ENCODE measurements at places on chromosomes 5 and 9.

DNA sequence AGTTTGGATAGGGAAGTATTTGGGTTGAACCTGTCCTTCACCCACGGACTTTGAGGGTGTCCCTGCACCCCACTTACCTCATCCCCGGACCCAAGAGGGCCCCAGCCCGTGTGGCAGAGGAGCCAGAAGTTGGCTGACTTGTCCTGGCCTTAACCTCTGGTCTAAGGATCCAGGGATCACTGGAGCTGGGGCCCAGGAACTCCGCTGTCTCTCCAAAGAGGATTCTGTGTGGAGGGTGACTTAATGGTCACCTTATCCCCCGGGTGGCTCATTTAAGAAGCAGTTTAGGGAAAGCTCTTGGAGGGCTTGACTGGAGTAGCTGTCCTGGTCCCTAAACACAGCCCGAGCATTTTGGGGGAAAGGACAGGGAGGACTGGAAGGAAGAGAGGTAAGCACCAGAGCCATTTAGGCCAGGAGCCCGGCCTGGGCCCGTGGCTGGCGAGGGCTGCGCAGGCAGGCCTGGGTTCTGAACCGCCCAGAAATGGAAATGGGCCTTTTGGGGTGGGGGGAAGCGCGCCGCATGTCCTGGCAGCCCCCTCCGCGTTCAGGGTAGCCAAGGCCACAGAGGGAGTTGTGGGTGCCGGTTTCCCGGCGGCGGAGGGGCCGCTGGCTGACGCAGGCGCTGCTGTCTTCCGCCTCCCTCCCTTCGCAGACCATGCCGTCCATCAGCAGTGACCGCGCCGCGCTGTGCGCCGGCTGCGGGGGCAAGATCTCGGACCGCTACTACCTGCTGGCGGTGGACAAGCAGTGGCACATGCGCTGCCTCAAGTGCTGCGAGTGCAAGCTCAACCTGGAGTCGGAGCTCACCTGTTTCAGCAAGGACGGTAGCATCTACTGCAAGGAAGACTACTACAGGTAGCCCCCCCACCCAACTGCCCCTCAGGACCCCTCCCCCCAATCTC lies 2.0 kb downstream of the LHX2 start:
- DNase-seq, result no peak

DNA sequence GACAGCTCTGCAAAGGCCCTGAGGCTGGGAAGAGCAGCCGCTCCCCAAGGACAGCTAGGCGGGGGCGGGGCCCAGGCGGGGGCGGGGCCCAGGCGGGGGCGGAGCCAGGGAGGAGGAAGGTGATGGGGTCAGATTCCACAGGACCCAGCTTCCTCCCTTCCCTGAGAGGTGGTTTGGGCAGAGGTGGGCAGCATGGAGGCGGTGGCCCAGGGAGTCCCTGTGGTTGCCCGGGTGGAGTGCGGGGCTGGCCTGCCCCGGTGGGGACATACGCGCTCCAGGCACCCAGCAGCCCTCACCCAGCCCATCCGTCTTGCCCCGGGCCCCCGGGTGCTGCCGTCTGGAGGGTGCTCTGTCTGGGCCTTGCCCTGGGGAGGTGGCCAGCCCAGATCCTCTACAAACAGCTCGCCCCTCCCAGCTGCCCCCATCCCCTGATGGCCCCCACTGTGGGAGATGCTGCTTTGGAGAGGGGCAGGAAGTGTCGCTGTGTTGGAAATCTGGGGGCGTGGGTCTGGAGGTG lies 11.0 kb upstream of the RNU6ATAC start:
- DNase-seq, result peak; percentile 74

GRCh38 chr9:89498852-89499480 lies 1.1 kb upstream of the SEMA4D start:
- DNase-seq, result no peak

DNA sequence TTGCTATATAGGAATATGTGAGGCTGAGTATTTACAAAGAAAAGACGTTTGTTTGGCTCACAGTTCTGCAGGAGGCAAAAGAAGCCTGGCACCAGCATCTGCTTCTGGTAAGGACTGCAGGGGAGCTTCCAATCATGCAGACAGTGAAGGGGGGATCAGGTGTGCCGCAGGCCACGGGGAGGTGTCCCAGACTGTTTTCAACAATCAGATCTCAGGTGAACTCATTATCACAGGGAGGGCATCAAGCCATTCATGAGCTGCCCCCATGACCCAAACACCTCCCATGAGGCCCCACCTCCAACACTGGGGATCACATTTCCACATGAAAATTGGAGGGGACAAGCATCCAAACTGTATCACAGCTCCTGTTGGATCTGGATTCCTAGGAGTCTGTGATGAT lies 30.4 kb upstream of the TRIM14 start:
- no peak for DNase-seq

GRCh38 chr9:81552581-81552991 lies 136.8 kb downstream of the TLE1 start:
- no peak for DNase-seq

GRCh38 chr5:121273833-121274433 lies 577.7 kb upstream of the FTMT start:
- peak; percentile 94 for DNase-seq

DNA sequence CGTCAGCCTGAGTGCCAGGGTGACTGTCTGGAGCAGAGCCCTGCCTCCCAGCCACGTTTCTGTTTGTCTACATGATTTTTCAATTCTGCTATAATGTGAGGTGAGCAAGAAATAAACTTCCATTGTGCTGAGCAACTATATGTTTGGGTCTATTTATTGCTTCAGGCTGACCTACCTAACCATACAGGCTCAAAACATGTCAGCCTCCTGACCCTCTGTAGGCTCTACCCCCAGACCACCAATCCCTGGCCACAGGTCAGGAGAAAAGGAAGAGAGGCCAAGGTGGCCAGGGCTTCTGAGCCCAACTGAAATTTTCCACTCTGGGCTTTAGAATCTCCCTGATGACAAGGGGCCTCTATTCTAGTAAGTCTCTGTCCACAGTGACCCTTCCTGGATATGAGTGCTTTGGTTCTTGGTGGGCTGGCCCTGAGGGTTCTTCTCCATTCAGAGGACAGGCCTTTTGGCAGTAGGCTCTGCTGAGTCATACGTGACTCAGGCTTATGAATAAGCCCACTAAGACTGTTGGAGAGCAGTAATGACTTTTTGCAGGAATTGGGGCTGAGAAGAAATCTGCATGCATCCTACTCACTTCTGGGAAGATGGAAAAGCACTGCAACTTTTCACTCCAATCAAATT lies 117.2 kb upstream of the TBCA start:
- peak; percentile 83 for DNase-seq

GRCh38 chr9:132125944-132126679 lies 35.7 kb upstream of the NTNG2 start:
- no peak for DNase-seq

GRCh38 chr5:109655841-109656240 lies 33.9 kb upstream of the MAN2A1 start:
- DNase-seq, result no peak

DNA sequence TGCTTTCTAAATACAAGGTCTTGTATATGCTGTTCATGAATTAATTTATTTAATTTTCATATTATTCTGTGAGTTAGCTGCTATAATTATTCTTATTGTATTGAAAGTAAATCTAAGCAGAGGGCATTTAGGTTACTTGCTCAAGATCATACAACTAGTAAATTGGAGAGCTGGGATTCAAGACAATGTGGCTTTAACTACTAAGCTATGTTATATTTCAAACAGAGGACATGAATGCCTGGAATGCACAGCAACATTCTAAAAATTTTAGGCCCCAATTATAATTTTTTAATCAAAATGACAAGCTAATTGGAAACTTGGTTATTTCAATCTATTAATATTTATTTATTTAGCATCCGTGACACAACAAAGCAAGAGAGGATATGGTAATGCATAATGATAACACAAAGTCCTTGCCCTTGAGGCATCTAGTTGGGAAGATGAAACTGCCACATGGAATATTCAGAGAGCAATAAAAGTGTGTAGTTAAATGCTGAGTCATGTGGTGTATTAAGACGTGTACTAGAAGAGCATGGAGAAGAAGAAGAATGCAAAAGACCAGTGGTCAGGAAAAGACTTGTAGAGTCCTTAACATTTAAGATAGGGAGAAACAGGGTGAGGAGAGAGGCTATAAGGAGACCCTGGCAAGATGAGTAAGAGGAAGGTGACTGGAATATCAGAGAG lies 24.4 kb downstream of the CTXN3 start:
- DNase-seq, result no peak

- no peak for DNase-seq
Measured at GRCh38 chr9:134560206-134560605, 81.4 kb upstream of the COL5A1 start.

DNA sequence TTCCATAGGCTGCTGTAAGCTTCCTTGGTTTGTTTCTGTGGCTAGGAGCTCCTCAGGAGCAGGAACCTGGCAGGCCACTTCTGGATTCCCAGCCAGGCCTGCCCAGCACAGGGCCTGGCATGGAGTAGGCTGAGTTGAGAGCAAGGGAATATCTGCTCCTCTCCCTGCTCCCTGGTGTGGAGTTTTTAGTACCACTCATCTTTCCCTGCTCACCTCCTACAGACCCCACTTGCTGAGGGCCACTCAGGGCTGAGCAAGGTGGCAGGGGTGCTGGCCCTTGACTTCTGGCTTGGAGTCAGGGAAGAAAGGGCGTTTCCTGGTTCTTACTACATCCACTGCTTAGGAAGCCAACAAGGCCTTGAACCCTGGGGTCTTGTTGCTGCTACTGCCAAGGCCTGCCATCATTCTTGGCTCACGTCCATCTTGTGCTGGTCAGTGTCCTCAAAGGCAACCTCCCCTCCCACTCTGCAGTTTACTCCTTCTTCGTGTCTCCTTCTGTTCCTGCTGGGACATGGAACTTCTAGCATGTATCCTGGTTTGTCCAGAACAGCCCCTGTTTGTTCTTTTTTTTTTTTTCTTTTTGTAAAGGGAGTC lies 54.9 kb downstream of the PSD2 start:
- DNase-seq, result no peak

DNA sequence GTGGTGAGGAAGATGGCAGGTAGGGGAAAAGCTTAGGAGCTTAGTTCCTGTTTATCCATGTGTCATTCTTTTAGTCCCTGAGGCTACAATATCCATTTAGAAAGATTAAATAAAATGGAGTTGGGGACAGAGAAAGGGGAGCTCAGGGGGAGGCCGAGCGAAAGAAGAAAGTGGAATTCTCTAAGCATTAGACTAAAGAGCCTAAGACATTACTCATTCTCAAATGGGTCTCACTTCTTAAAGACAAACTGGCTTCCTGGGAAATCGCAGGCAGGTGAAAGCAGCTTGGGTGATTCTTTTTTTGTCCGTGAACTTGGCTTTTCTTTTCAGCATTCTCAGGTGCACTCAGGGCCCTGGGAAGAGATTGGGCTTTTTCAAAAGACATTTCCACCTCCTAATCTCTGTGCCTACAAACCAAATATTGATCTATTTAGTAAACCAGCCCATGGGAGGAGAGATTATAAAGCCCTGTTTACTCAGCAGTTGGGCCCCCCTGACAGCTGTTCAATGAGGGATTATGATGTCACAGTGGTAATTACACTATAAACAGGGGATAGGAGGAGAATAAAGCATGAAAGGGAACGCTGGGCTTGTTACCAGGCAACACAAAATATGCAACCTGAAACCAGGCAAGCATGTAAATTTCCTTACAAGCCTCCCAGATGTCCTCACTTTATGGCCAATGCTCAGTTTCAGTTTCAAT lies 584.0 kb downstream of the ACTL7B start:
- peak; percentile 10 for DNase-seq

GRCh38 chr5:54291498-54291897 lies 18.9 kb downstream of the ARL15 start:
- DNase-seq, result no peak

Data from A549 (cell line).